ELR (cell line): ENCODE measurements at places on chromosomes 2 and 18.

- DNase-seq: no peak
Measured at GRCh38 chr2:182860858-182861257, 5.6 kb downstream of the FRZB start.

GRCh38 chr2:54054271-54054670 is 61.1 kb upstream of the ACYP2 start:
- no peak for DNase-seq

- peak; percentile 59 for DNase-seq
Measured at GRCh38 chr2:152176113-152176714, 651 bp upstream of the STAM2 start.

DNA sequence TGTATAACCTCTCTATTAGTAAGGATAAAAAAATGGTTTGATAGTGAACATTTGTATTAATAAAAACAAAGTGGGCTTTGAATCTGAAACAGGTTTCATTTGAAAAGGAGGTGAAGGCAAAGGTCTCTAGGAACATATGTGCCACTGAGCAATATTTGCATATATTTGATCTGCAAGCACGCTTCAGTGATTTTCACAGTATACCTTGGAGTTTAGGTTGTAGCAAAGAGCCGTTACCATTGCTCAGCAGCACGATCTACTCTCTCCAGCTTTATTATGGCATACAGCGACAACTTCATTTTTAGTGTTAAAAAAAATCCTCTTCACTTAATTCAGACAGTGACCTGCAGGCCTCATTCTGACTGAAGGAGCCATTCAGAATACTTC is 75.8 kb upstream of the ZEB2 start:
- no peak for DNase-seq

GRCh38 chr2:8388781-8389180 is 293.1 kb upstream of the ID2 start:
- DNase-seq: no peak

DNA sequence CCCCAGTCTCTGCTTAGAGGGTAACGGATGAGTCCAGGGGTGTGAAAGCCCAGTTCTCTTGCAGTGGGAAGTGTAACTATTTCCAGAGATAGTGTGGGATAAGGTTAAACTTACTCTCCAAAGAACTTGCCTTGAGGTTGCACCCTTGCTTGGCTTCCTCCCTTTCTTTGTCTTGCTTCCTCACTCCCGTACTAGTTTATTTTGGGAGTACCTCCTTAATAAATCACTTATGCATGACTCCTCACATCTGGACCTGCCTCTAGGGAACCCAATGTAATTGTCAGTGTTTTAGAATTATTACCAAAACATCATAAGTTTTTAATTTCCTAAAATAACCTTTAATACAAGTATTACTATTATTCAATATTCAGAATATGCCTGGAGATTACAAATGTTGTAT is 35.2 kb downstream of the CPO start:
- no peak for DNase-seq

- DNase-seq: no peak
Measured at GRCh38 chr18:67092141-67092540, 424.4 kb downstream of the DSEL start.

DNA sequence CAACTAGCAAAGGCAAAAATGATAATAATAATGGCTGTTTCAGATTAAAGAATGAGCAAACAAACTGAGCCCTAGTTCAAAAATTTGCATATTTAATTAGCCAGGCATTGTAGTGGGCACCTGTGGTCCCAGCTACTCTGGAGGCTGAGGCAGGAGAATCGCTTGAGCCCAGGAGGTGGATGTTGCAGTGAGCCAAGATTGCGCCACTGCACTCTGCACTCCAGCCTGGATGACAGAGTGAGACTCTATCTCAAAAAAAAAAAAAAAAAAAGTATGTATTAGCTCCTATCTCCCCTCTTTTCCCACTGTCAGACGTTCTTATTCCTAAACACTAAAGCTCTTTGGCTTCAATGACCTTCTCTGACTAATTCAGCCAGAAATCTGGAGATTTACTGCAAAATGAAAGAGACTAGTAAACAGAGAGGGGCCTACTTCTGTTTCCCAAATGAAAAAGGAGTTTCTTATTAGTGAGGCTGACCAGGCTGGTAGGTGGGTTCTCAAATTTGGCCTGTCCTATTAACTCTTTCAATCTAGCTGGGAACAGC is 3.9 kb upstream of the SRBD1 start:
- no peak for DNase-seq

GRCh38 chr2:104487366-104487765 is 366.5 kb upstream of the POU3F3 start:
- DNase-seq: no peak

- DNase-seq: no peak
Measured at GRCh38 chr2:149005471-149006077, 32.9 kb upstream of the LYPD6B start.

DNA sequence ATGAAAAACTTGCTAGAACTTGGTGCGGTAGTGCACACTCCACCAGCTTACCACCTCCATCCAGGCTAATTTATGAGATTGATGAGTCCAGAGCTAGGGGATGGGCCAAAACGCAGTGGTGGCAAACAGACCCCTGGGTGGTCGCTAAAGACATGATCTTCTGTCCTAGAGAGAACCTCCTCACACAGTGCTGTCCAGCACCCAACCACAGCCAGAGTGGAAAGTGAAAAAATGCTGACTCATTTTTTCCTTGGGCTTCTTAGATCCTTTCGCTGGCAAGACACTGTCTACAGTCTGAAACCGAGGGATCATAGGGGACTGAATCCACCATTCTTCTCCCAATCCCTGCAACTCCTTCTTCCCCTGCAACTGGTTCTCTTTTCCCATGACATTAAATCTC is 4.1 kb downstream of the ANTXR1 start:
- peak; percentile 22 for DNase-seq

- DNase-seq: peak; percentile 37
Measured at GRCh38 chr2:117917223-117917917, 96.5 kb downstream of the CCDC93 start.

- DNase-seq: no peak
Measured at GRCh38 chr2:140601342-140601741, 1529.5 kb downstream of the LRP1B start.

- DNase-seq: peak; percentile 45
Measured at GRCh38 chr2:41400088-41400665, 647.6 kb upstream of the PKDCC start.

DNA sequence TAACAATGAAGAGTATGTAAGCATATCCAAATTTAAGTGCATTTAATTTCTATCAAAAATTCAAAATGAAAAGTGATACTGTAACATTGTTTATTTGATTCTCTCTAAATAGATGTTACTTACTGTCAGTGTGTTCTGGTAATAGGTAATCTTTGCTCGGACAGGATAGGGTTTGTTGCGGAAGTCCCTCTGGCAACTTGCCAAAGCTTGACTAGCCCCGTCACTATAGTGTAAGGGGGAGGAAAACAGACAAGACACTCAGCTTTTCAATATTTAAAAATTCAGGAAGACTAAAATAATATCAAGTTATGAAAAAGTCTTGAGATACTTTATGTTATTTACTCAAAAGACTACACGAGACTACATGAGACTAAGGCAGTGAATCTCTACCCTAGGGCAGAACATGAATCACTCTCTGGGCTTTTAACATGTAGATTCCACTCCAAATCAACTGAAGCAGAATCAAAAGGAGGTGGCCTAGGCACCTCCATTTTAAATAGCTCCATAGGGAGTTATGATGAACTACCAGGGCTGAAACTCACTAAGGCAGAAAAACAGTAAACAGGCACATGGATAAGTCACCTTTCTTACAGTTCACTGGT is 5.9 kb downstream of the LMAN1 start:
- peak; percentile 44 for DNase-seq

- DNase-seq: no peak
Measured at GRCh38 chr2:217793566-217794132, 209.1 kb downstream of the TNS1 start.
